Stimulated activated CD4-positive, alpha-beta T cell treated with anti-CD3 and anti-CD28 coated beads, Interleukin-12 subunit alpha, Interleukin-12 subunit beta, amount 100 ng/mL, for 48 hours (primary cell): ENCODE measurements at places on chromosomes 16 and 17.

- DNase-seq: no peak
Measured at GRCh38 chr16:72291121-72291520, 119.2 kb upstream of the PMFBP1 start.

DNA sequence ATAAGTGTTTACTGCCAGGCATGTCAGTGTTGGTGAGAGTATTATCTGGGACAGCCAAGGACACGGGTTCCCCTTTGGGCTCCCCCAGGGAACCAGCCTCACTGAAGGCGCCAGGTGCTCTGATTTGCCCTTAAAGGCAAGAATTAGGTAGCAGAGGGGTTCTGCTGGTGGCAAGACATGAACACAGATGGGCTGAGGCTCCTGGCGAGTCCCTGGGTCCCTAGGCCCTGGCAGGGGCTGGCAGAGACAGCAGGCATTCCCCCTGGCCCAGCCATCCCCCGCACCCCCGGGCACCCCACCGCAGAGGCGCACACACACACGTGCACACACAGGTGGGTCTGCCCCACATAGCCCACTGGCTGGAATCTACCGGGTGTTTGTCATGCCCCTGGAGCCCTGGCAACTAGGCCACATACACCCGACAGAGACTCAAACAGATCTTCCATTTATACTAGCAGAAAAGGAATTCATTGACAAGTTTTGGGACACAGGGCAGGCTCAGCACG, 153.3 kb downstream of the C16orf78 start:
- DNase-seq: no peak

- no peak for DNase-seq
Measured at GRCh38 chr16:1042866-1043265, 29.7 kb upstream of the SSTR5 start.

GRCh38 chr16:81004646-81005353, 1.9 kb downstream of the CMC2 start:
- DNase-seq: no peak

GRCh38 chr16:21233521-21234150, at the start of gene ANKS4B:
ANKS4B (plus strand) TSS chr16:21233699; CDS start chr16:21233738, 39 bp downstream.
- no peak for DNase-seq

- no peak for DNase-seq
Measured at GRCh38 chr17:59647288-59647687, 27.6 kb downstream of the CLTC start.

GRCh38 chr17:1882836-1883235, 53.0 kb downstream of the RPA1 start:
- DNase-seq: no peak

DNA sequence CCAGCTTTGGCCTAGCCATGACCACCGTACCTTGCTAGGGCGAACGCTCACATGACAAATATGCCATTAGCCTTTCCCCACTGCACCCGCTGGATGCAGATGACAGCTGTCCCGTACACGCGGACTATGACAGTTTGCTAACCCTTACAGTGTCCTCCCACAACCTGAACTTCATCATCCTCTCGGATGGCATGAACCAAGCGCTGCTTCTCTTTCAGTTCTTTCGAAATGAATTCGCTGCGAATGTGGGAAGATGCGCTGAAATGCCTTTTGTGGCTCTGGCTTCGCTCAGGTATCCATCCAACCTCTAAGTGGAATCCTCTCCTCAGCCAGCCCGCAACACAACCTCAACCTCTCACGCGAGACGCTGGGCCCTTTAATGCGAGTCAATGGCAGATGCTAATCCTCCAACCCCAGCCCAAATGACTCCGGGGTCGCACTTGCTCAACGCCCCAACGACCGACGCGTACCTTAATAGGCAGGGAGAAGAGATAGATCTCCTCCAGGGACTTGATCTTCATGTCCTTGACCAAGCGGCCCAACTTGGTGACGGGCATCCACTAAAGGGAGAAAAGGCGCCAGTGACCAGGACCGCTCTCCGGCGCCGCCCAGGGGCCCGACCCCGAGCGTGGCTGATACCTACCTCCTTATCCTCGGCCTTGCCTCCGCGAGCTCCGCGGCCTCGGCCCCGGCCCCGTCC, 670 bp downstream of the RPS2 start:
- no peak for DNase-seq

DNA sequence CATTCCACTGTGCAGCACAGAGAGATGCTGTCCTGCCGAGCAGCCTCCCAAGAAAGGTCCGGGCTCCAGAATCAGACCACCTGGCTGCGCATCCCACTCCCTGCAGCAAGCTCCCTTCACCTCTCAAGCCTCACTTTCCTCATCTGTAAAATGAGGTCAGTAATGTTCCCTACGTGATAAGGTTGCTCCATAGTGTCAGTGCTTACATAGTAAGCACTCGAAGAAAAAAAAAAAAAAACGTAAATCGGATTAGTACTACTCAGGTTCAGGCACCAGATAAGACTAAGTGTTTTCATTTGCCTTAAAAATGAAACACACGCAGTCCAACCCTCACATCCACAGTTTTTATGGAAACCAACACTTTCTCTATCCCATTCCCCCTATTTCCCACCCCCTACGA, 76.7 kb downstream of the CCT6B start:
- no peak for DNase-seq
